Activated T-cell treated with anti-CD3 and anti-CD28 coated beads, Interleukin-2, amount 50 U/mL, for 72 hours (primary cell): ENCODE measurements at places on chromosomes 16 and 17. TPM values are rescaled to one million over a fixed set of nuclear protein-coding genes. Genes with fewer than 3 reads are reported as not detected.

DNA sequence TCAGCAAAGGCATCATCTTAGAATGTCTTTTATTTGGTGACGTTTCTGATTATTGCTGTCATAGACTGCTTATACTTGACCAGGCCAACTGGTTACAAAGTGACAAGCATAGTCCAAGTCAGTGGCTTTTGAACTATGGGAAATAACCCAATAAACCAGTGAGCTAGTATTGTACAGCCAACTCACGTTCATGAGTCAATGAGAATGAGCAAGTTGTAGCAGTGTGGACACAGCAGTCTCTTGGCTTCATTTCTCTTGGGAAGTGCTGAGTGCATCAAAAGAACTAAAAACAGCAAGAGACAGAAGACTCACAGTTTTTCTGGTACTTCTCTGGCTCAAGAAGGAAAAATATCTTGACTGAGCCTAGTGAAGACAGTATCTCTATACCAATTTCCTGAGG is 36.9 kb upstream of the CRISPLD2 start:
- peaks cover 4% of the 10 kb centered on the region for H3K36me3 ChIP-seq
- no peak for DNase-seq
- no peak overlapping the region for H3K27ac ChIP-seq

DNA sequence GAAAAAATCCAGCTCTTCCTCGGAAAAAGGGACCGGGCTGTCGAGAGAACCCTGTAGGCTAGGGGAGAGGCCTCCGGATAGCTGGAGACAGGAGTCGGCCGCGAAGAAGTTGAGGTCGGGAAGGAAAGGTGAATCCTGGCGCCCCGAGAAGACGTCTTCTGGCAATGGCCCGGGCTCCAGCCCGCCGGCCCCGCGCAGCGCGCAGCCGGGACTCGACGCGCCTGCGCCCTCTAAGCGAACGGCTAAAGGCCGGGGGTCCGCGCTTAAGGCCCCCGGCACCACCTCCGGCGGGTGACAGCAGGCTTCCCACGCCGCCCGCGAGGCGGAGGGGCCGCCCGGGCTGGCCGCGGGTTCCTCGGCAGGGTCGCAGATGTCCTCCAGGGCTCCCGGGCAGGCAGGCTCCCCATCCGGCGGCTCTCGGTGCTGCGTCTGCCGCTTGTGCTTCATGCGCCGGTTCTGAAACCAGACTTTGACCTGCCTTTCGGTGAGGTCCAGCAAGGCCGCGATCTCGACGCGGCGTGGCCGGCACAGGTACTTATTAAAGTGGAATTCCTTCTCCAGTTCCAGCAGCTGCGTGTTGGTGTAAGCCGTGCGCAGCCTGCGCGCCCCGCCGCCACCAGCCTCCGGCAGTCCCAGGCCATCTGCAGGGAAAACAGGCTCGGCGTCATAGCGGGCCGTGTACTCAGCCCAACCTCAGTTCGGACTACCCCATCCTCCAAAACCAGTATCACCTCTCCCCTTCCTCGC is 1.6 kb downstream of the HOXB2 start:
- peaks cover 8% of the 10 kb centered on the region for H3K36me3 ChIP-seq
- peaks cover 56% of the 10 kb centered on the region for H3K4me1 ChIP-seq
- H3K27me3 ChIP-seq = peaks cover 7% of the 10 kb centered on the region
- H3K4me3 ChIP-seq = peak overlapping the region; percentile 96
- peak overlapping the region; percentile 99 for H3K27ac ChIP-seq
- peak; percentile 77 for DNase-seq

DNA sequence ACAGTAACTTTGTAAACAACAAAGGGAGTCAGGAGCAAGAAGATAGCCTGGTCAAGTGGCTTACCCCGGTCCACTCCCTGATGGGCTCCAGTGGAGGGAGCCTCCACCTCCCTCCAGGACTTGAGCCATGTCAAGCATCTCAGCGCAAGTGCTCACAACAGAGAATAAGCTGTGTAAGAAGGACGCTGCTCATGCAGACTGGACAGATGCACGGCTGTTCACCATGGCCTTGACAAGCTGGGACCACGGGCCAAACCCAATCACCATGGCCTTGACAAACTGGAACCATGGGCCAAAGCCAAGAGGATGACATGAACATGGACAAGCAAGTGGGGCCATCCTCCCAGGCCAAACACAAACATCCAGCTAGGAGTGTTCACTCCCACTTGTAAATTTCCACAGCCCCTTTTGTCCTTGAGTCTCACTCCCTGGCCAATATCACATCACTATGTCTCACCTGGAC is 3.4 kb upstream of the PITPNM3 start:
- peaks cover 38% of the 10 kb centered on the region for H3K27me3 ChIP-seq
- no peak overlapping the region for H3K4me3 ChIP-seq
- H3K36me3 ChIP-seq = no peaks in the 10 kb centered on the region
- H3K27ac ChIP-seq = no peak overlapping the region
- H3K4me1 ChIP-seq = peaks cover 7% of the 10 kb centered on the region

DNA sequence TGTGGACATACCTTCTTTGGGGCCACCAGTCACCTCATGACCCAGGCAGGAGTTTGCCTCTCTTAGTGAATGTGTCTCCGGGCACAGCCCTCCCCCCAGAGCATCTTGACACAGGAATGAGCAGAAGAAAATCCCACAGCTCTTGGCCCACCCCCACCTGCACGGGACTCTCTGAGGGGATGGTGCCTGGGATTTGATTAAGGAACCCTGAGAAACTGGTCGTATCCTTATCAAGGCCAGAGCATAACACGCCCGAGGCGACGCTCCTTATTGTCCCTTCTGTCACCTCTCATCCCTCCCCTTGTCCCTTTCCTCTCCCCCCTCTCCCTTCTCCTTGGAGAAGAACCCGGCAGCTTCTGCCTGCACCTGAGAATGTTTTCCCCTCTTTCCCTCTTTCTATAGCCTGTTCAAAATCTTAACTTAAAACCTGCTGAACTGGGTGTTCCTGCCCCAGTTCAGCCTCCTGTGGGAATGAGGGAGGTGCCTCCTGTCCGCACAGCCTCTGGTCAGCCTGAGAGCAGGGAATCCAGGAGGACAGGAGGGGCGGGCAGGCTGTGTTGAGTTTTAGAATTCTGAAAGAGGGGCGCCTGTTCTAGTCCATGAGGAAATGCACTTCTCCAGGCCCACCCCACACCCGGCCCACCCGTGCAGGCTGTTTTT is 140.7 kb upstream of the PLCG2 start:
- H3K27ac ChIP-seq = no peak overlapping the region
- peaks cover 45% of the 10 kb centered on the region for H3K4me1 ChIP-seq
- DNase-seq = no peak
- no peak overlapping the region for H3K4me3 ChIP-seq
- no peaks in the 10 kb centered on the region for H3K36me3 ChIP-seq

DNA sequence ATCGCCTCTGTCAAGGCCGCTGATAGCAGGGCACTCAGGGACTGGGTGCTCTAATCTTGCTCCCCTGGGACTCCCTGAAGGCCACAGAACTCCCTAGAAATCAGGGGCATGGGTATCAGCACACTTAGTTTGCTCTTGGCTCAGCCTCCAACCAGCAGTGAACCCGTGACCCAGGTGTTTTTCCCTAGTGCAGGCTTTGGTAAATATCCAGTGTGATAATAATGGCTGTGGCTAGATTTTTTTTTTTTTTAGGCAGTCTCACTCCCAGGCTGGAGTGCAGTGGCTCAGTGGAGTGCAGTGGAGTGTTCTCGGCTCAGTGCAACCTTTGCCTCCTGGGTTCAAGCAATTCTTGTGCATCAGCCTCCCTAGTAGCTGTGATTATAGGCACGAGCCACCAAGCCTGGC is 10.3 kb downstream of the NUPR1 start:
- H3K27me3 ChIP-seq = no peaks in the 10 kb centered on the region
- H3K4me1 ChIP-seq = peaks cover 14% of the 10 kb centered on the region
- no peak for DNase-seq
- no peak overlapping the region for H3K4me3 ChIP-seq
- no peak overlapping the region for H3K27ac ChIP-seq
- H3K36me3 ChIP-seq = no peaks in the 10 kb centered on the region

- peaks cover 25% of the 10 kb centered on the region for H3K4me1 ChIP-seq
- no peak overlapping the region for H3K4me3 ChIP-seq
- peaks cover 24% of the 10 kb centered on the region for H3K27me3 ChIP-seq
- no peak for DNase-seq
These were observed 37.7 kb upstream of the IRF8 start for GRCh38 chr16:85861095-85861825.

The SLC9A5 gene
- 7.6 TPM for total RNA-seq

The FADS6 gene
- not detected for total RNA-seq

The FBXL16 gene
- 8.8 TPM for total RNA-seq
